Stimulated activated CD4-positive, alpha-beta T cell treated with anti-CD3 and anti-CD28 coated beads, Interleukin-12 subunit alpha, Interleukin-12 subunit beta, amount 100 ng/mL, for 24 hours (primary cell): ENCODE measurements at places on chromosomes 12 and 14.

DNA sequence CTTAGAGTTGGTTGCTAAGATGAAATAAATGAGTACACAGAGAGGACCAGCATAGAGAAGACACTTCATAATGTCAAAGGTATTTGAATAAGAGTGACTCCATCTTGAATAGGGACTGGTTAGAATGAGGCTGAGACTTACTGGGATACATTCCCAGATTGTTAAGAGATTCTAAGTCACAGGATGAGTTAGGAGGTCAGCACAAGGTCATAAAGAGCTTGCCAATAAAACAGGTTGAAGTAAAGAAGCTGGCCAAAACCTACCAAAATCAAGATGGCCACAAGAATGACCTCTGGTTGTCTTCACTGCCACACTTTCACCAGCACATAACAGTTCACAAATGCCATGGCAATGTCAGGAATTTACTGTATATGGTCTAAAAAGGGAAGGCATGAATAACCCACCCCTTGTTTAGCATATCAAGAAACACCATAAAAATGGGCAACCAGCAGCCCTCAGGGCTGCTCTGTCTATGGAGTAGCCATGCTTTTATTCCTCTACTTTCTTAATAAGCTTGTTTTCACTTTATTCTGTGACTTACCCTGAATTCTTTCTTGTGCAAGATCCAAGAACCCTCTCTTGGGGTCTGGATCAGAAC lies 8.3 kb upstream of the SERPINA1 start:
- DNase-seq, result no peak

- no peak for DNase-seq
Measured at GRCh38 chr12:8594072-8594471, 18.6 kb downstream of the AICDA start.

DNA sequence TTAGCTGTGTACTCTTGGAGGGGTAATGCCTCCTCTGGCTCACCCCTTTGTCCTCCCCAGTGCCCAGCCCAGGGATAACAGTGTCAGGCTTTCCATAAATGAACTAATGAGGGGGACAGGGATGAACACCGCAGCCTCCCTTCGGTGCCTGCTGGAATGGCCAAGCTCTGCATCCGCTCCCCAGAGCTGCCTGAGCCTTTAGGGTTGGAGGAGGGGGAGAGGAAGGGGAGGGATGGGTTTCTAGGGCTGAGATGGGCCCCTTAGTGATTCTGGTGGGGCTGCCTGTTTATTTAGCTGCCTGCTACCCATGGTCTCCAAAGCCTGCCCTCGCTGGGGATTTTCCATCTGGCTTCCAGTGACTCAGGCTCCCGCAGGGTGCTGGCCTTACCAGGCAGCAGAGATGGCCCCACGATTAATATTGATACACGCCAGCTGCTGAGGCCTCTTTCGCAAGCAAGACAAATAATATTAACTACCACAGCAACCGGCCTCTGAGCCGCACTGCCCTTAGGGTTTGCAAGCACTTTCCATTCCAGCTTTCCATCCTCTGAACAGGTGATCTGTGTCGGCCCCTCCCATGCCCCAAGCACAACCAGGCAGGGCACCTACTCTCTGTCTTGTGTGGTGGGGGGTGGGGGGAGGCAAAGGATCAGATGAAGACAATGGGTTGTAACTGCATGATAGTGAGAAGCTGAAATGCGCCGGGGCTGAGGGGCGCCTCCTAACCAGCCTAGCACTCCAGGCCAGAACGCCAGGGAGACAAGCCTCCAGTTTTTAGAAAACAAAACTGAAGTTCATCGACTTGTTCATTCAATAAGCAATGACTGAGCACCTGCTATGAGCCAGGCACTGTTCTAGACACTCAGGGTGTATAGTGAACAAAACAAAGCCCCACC lies 56.7 kb downstream of the C14orf132 start:
- DNase-seq, result no peak

GRCh38 chr14:38394064-38394463 lies 138.2 kb upstream of the CLEC14A start:
- DNase-seq, result no peak

DNA sequence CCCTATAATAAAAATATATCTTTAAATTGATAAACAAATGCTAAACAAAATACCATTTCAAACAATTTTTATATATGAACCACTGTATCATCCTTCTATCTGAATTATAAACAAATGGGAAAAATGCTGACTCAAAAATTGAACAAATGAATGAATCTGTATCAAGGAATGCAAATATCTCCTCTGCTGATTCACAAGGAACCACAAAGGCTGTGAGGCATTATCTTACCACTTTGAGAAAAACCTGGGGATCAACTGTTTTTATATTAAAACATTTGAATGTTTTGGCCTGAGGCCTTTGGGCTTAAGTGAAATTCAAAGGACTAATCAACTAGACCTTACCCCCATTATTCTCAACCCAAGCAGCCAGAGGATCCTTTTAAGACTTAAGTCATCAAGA lies 86.3 kb downstream of the EML5 start:
- DNase-seq, result no peak

DNA sequence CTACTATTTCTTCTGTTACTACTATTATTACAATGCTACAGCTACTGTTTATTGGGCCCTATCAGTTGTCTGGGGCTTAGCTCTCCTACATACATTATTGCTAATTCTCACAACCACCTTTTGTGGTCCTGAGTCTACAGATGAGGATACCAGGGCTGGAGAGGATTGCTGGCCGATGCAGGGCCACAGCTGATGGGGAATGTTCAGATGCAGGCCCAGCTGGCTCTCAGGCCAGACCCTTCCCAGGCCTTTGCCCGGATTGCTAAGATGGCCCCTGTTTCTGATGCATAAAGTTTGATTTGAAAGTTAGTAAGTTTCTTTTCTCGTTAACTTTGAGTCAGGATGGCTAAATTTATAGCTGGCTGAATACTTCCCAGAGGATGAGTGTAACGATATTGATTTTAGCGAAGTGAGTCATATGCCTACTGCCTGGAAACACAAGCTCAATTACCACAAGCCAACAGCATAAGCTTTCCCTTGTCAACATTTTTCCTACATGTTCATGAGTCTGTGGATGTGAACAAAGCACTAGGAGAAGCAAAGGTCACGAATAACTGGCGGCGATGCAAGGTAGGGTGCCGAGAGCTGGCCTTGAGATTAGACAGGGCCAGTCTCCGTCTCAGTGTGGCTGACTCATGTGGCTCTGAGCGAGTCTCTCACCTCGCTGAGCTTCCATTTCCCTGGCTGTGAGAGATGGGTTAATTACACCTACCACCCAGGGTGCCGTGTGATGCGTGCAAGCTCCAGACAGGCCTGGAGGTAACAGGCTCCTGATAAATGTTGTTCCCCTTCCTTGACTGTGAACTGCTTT lies 111.0 kb downstream of the BEGAIN start:
- no peak for DNase-seq

DNA sequence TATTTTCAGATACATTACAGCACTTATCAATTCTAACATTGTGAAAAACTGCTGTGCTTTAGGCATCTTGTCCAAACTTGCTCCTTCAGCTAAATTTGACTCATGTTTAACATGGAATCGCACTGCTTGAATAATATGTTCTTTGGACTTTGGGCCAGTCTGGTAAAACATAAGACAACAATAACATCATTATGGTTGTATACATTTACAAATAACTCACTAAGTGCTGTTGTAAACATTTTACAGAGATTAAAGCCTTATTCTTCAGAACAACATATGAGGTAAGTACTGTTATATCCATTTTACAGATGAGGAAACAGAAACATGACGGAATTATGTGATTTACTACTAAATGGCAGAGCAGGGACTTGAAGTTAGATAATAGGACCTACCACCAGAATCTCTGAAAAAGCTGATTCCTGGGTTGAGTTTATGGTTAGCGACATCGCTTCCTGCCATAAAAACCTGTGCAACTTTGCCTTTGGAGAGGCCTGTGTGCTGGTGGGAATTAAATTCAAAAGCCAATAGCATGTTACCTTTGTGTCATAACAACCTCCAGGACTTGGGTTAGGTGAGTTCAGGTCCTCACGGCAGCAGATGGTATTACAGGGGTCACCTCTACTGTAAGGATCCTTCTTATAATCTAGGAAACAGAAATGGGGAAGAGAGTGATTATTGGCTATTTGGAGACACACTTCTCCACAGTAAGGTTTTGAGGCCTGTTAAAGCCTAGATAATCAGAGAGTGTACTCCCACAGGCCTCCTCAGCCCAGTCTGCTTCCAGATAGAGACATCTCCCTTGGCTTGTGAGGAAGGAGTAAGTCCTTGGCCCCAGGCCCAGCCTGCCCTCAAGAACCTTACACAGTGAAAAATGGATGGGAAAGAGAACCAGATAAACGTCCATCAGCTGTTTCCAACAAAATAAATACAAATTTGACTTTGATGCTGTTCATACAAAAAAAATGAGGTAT lies 61.8 kb downstream of the PLBD1 start:
- DNase-seq, result no peak

GRCh38 chr12:122308811-122309210 lies 42.5 kb upstream of the VPS33A start:
- no peak for DNase-seq

- DNase-seq, result peak; percentile 53
Measured at GRCh38 chr12:96237465-96238077, 43.4 kb downstream of the ELK3 start.

GRCh38 chr14:54688229-54688628 lies 121.3 kb downstream of the SAMD4A start:
- DNase-seq, result peak; percentile 16

DNA sequence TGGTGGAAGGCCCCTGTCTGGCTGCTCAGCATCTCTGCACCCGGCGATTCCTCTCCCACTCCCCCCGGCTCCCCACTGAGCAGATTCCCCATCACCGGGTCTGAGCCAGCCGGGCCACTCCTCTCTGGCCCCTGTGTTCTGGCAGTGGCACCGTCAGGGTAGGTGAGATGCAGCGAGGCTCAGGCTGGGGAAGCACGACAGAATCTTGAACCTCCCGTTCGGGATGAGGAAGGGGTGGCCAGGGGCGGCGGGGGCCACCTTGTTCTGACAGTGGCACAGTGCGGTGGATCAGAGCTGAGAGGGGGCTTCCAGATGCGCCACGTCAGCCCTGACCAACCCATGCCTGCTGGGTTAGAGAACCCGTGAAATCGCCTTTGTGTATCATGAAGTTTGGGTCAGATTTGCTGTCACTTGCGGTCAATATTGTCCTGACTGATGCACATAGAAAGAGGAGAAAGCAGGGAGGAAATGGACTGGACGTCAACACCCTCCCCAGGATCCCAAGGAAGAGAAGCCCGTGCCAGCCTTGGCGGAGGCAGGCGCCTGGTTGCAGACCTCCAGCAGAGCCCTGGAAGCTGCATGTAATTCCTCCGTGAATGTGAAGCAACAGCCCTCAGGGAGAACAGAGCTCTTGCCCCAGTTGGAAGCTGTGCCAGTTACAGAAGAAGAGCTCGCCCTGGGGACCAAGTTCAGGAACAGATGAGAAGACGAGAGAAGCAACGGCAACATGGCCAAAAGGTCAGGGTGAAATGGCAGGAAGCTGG lies 137.1 kb upstream of the SFSWAP start:
- DNase-seq, result no peak

DNA sequence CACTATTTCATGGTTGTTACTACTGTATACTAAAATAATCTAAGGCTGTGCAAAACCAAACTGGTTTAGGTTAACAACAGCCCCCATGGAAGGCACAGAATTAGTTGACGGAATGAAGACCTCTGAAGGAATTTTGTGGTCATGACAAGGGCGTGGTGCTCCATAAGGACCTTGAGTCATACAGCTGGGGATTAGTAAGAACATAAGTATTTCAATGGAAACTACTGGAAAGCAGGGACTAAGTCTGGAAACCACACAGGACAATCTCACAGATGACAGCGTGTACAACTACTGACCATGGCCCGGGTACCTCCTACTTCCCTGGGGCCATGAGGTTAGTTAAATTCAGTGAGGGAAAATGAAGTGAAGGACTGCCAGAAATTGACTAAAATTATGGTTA lies 98.5 kb upstream of the PLEKHA5 start:
- DNase-seq, result no peak

GRCh38 chr12:87943762-87944161 lies 85.4 kb downstream of the C12orf50 start:
- DNase-seq, result no peak

GRCh38 chr14:80868260-80868659 lies 73.3 kb downstream of the CEP128 start:
- no peak for DNase-seq

GRCh38 chr12:77855548-77855947 lies 24.9 kb downstream of the NAV3 start:
- no peak for DNase-seq

- DNase-seq, result no peak
Measured at GRCh38 chr14:59249029-59249428, 60.6 kb downstream of the DAAM1 start.

DNA sequence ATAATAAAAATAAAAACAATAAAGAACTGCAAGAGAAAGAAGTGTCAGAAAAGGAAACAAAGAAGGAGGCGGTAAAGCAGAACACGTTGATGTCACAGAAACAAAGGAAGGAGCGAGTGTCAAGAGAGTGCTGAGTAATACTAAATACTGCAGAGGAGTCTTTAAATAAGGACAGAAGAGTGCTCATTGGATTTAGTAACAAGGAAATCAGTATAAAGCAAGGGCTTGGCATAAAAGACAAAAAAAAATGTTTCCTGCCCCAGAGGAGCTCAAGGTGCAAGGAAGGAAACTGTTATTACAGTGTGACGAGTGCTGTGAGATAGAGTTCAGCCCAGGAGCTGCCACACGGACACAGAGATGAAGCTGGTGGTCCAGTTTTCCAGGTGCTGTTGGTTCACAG lies 8.4 kb upstream of the TUBA1A start:
- no peak for DNase-seq

- no peak for DNase-seq
Measured at GRCh38 chr12:19994968-19995367, 373.4 kb upstream of the PDE3A start.

- DNase-seq, result no peak
Measured at GRCh38 chr14:25680934-25681333, 631.0 kb upstream of the STXBP6 start.

DNA sequence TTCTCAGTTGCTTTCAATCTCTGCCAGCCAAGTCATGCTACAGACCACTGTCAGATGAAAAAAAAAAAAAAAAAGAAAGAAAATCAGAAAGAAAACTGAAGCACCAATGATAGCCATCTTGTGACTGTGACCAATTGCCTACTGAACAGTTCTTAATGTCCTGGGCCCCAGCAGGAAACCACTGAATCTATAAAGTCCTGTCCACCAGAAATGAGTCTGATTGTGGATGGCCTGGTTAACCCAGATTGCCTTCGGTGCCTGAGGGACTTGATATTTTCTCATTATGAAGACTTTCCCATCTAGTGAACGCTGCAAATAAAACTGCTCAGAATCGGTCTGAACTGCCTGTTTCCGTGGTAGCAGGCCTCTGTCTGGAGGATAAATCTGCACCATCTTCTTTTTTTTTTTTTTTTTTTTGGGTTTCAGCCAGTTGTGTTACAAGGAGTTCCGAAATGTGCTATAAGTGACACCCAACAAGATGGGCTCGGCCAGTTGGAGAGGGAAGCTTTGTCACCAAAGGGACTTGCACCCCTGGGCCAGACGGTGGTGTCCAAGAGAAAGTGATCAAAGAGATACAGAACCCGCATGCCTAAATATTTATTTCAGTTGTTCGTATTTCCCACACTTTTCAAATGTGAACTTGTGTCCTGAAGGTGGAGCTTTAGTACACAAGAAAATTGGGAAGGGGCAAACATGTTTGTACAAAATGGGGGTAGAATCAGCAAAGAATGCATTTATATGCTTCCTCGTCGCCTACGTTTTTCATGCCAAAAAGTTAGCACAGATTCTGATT lies 3.0 kb upstream of the PLXNC1 start:
- no peak for DNase-seq

GRCh38 chr12:42946871-42947381 lies 357.4 kb upstream of the PRICKLE1 start:
- no peak for DNase-seq

- no peak for DNase-seq
Measured at GRCh38 chr12:57389033-57389432, 41.8 kb downstream of the R3HDM2 start.
